NCI-H446 (cell line): ENCODE measurements at places on chromosomes 5 and 9.

GRCh38 chr9:82331079-82331478 lies 342.5 kb downstream of the SPATA31D1 start:
- no peak for DNase-seq

- DNase-seq, result no peak
These were observed 32.6 kb downstream of the SSBP2 start for GRCh38 chr5:81718300-81718699.

DNA sequence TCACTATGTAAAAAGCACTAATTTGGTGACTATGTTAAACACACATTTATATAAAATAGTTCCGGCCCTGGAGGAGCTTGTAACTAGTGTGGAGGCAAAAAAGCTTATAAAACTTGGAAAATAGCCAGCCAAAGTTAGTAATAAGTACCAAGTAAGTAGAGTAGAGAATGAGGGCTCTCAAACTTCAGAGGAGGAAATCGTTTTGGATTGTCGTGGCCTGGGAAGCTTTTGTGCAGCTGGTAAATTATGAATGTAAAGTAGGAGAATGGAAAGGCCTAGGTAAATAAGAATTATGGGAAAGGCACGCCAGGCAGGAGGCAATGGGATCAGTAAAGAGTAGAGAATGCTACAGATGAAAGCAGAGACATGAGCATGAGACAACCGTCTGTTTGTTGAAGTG lies 832.7 kb upstream of the ZNF608 start:
- no peak for DNase-seq

GRCh38 chr9:92408747-92409478 lies 4.5 kb upstream of the OGN start:
- no peak for DNase-seq

GRCh38 chr9:94002316-94003140 lies 47.4 kb upstream of the BARX1 start:
- no peak for DNase-seq

DNA sequence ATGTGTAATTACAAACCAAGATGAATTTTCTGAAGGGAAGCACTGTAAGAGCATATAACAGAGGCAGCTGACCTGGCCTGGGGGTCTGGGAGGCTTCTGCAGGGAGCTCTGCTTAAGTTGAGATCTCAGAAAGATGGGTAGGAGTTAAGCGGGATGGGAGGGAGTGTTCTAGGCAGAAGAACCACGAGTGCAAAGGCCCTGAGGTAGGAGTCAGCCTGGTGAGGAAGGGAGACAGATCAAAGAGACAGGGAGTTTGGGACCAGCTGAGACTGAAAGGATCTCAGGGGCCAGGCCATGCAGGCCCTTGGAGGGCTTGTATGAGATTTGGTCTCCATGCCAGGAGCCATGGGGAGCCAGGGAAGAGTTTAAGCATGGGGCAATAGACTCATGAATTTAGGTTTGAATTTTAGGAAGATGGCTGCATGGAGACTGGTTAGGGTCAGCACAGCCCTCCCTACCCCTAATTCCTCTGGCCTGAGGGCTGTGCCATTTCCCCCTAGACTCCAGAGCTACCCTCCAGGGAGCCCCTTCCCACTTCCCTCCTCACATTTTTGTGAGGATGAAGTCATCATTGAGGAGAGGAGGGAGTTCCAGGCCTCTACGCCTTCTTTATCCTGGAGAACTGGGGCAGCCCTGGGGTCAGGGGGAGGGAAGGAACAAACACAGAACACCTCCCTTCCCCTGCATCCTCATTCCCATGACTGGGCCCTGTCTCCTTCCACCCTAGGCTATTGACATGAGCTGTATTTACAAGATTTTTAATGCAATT lies 4.8 kb upstream of the ARAP3 start:
- no peak for DNase-seq

- DNase-seq, result no peak
These were observed 68.8 kb upstream of the DAB2IP start for GRCh38 chr9:121582641-121583040.

GRCh38 chr5:68381909-68382308 lies 166.4 kb downstream of the PIK3R1 start:
- no peak for DNase-seq

GRCh38 chr9:31519424-31519823 lies 865.0 kb upstream of the ACO1 start:
- DNase-seq, result no peak

DNA sequence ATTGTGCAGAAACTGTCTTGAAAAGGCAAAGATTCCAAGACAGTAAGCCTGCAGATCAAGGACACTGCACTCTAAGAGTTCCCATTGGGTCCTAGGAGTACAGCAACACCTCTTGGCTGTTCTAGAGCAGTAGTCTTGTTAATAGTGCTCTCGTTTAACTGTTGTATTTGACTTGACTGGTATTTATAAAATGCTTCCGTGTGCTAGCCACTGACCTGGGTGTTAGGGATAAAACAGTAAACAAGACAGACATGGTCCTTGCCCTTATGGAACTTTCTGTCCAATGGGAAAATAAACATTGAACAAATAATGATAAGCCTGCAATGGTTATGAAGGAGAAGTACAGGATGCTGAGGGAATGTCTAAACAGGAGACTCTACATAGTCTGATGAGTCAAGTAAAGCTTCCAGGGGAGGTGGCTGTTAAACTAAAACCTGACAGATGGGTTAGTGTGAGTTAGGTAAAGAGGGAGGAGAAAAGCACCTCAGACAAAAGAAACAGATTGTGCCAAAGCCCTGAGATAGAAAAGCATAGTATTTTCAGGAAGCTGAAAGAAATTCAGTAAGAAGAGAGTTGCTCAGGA lies 33.3 kb downstream of the TDRD7 start:
- no peak for DNase-seq

- DNase-seq, result no peak
These were observed 312.0 kb downstream of the CDK5RAP2 start for GRCh38 chr9:120267929-120268328.

GRCh38 chr9:98306384-98307145 lies 51.1 kb upstream of the TBC1D2 start:
- DNase-seq, result no peak

DNA sequence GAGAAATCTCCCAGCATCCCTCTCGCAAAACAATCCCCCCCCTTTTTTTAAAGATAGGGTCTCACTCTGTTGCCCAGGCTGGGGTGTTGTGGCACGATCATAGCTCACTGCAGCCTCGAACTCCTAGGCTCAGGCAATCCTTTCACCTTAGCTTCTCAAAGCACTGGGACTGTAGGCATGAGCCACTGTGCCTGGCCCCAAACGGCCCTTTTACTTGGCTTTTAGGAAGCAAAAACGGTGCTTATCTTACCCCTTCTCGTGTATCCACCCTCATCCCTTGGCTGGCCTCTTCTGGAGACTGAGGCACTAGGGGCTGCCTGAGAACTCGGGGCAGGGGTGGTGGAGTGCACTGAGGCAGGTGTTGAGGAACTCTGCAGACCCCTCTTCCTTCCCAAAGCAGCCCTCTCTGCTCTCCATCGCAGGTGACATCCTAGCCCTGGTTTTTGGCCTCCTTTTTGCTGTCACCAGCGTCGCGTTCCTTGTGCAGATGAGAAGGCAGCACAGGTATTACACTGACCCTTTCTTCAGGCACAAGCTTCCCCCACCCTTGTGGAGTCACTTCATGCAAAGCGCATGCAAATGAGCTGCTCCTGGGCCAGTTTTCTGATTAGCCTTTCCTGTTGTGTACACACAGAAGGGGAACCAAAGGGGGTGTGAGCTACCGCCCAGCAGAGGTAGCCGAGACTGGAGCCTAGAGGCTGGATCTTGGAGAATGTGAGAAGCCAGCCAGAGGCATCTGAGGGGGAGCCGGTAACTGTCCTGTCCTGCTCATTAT lies 6.8 kb downstream of the CA9 start:
- DNase-seq, result no peak

DNA sequence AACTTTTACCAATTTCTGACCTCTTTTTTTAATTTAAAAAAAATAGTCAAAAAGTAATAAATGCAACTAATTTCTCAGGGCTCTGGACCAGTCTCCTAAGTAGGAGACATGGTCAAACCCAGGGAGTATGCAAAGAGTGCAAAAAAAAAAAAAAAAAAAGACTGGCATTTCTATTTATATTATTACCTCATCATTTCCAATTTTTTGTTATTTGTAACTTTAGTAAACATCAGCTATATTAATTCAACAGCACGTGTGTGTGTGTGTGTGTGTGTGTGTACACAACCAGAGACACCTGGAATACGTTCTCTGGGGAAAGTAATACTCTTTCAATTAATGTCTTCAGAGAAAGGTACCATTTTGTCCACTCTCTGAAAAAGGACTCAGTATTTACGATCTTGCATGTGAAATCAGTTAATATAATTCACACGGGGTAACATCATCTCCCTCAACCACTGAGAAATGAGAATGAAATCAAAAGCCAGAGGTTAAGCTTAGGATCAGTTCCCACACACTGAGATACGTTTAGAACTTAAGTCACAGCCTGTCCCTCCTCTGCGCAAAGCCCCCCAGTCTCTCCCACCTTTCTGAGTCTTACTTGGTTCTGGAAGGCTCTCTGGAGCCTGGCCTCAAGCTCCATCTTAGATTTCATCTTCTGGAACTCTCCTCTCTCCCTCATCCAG lies 21.9 kb downstream of the ZNF608 start:
- no peak for DNase-seq

GRCh38 chr9:69564557-69564956 lies 107.6 kb downstream of the APBA1 start:
- DNase-seq, result peak; percentile 23

- DNase-seq, result no peak
These were observed 62.3 kb downstream of the RAPGEF1 start for GRCh38 chr9:131677444-131678180.

DNA sequence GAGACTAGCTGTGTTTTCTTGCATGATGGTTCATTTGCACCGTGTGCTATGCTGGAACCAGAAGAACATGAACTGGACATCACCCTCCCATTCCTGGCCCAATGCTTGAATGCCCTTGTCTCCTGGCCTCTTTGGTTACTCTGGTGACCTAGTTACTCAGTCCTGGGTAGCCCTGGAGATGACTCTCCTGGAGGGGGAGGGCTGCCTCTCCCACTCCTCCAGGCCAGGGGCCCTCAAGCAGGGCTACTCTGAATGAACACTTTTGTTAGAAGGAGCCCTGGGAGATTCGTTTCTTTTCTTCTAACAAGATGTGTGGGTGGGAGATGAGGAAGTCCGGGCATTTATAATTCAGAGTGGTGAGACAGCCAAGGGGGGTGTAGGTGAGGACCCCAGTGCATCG lies 12.0 kb upstream of the NKX2-5 start:
- no peak for DNase-seq

- no peak for DNase-seq
These were observed 17.9 kb upstream of the MSMP start for GRCh38 chr9:35771943-35772342.

- DNase-seq, result no peak
These were observed 85.8 kb downstream of the ZSWIM6 start for GRCh38 chr5:61417851-61418250.

- no peak for DNase-seq
These were observed 6.2 kb downstream of the PIP5K1B start for GRCh38 chr9:68711281-68711680.

DNA sequence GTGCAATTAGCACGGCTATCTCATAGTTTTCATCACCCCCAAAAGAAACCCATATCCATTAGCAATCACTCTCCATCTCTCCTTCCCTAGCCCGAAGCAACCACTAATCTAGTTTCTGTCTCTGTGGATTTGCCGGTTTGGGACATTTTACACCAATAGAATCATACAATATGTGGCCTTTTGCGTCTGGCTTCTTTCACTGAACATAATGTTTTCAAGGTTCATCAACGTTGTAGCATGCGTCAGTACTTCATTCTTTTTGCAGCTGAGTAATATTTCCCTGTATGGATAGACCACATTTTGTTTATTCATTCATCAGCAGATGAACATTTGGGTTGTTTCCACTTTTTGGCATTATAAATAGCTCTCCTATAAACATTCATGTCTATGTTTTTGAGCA lies 75.4 kb upstream of the TBC1D2 start:
- DNase-seq, result no peak

- no peak for DNase-seq
These were observed 2.8 kb upstream of the ESM1 start for GRCh38 chr5:54988218-54988617.

GRCh38 chr9:99433555-99433954 lies 211.5 kb downstream of the SEC61B start:
- no peak for DNase-seq

GRCh38 chr5:61669531-61669930 lies 337.5 kb downstream of the ZSWIM6 start:
- DNase-seq, result no peak

DNA sequence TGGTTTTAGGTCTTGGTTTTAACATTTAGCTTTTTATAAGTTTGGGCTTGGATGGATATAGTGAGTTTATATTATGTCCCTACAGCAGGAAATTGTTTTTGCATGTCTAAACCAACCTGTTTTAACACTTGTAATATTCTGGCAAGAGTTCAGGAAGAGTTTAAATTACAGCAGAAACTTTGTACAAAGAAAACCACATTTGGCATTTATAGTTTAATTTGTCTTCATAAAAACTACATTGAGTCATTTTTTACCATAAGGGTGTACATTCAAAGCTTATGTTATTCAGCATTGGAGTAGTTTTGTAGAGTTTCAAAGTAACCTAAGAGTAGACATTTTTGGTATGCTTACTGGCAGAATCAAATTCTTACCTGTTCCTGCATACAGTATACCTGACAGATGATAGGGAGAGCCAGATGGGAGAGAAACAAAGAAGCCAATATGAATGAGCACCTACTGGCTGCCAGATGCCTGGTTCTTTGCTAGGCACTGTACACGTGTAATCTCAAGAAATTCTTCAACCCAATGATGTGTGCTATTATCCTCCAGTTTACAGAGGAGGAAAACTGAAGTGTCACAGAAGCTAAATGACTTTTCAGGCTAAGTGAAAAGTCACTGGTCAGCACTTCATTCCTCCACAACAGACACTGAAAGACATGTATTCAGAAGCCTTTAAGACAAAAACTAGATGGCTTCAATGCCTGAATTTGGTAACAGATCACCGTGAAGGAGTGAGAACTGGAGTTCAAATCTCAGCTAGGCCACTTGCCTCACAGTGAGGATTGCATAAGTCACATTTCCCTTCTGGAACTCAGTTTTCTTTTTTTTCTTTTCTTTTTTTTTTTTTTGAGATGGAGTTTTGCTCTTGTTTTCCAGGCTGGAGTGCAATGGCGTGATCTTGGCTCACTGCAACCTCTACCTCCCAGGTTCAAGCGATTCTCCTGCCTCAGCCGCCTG lies 25.9 kb upstream of the ECM2 start:
- DNase-seq, result no peak

DNA sequence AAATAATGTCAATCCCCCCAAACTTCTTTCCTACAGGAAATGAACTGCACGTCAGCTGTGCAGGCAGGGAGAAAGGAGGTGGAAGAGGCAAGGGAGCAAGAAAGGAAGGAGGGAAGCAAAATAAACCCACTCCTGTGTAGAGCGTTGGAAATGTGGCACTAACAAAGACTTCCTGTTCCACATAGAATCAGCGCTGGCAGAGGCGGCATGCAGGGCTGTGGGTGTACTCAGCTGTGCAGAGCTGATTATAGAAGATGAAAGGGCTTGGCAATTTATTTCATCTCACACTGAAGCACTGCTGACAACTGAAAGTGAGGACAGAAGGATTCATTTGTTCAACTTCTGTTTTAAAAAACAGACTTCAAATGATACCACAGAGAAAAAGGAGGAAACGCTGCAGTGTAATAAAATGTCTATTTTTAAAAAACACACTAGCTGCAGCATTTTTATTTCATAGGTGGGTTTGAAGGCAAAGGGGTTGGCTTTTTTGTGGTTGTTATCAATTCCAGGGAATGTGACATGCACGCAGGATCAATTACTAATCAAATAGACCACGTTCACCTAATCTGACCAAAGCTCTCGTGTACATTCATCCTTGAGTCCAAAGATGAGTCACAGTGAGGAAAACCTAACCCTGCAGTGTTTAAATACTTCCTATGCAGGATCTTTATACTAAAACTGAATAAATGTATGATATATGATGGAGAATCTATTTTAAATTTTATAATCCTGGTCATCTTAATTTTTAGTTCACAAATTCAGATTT lies 583.5 kb downstream of the ZNF608 start:
- DNase-seq, result peak; percentile 12
